Esophagus squamous epithelium (tissue), 5 donors: ENCODE measurements at places on chromosomes 1 and 21.

DNA sequence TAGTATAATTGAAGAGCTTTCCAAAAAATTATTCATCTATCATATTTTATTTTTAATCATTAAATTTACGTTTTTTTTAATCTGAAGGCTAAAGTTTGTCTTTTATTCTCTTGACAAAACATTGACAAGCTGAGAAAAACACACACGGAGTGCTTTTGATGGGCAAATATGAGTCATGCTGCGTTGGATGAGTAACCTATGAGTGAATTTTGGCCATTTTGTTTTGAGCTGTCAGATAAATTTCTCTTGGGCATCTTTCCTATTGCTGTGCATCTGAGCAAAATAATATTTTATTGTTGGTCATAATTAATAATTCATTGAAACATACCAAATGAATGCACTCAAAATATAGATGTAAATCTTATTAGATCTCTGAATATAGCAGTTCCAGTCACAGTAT lies 1144.1 kb upstream of the ADGRL2 start:
- no peak for DNase-seq

DNA sequence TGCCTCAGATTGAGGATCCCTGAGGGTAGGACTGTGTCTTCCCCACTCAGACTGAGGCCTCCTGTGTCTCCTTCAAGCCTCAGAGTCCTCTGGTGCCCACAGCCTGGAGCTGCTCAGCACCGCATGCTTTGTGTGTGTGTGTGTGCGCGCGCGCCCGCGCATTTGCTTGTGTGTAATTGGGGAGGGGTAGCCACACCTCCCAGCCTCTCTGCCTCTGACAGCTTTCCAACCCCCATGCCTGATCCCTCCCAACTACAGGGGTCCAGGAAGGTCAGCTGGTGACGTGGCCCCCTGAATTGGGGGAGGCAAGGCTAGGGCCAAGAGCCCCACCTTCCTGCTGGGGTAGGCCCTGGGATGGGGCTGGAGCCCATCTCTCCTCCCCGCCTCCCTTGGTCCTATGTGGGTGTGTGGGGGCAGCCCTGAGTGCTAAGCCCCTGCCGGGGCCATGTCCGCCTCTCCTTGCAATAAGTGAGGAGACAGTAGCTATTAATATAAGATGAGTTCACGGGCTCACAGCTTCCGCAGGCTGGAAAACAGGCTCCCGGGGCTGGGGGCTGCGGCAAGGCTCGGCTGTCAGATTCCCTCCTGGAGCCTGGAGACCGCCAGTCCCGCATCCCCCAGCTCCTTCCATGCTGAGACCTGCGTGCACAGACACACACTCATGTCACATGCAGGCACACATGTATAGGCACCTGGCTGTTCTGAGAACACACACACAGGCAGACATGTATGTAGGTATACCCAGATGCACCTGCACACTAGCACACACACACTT lies 7.0 kb downstream of the GPR3 start:
- DNase-seq: no peak

- DNase-seq: no peak
Observed at GRCh38 chr1:109634292-109634691, 14.7 kb downstream of the AMPD2 start.

DNA sequence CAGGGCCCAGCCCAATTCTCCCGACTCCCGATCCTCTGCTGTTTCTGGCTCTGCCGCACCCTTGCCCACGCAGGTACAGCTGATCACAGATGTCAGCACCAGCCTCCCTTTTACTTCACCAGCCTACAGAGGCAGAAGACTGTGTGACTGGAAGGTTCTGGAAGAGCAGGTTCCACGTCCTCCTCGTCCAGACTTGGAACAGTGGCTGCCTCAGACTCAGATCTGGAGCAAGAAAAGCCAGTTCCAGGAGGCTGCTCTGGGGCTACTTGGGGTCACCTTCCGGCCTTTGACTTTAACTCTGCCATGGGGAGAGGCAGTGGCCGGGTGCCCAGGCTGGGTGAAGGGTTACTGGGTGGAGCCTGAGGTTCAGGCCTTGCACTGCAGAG lies 16.1 kb upstream of the KLHDC7A start:
- no peak for DNase-seq

- no peak for DNase-seq
Observed at GRCh38 chr1:230108580-230108979, 41.5 kb downstream of the GALNT2 start.

DNA sequence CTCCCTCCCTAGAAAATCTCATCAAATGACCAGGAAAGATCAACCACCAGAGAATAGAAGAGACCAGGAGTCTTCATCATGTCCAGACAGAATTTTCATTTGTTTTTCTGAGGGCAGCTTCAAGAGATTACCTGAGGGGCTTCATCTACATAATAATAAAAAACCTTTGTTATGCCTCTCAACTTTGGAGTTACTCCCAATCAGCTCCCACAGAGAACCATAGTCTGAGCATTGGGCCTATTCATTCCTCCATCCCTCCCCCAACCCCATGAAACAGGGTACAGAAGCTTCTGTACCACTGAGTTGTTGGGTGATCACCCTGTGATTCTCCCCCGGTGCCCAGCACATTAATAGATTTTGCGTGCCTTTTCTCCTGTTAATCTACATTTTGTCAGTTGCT lies 53.3 kb upstream of the PRRC2C start:
- no peak for DNase-seq

DNA sequence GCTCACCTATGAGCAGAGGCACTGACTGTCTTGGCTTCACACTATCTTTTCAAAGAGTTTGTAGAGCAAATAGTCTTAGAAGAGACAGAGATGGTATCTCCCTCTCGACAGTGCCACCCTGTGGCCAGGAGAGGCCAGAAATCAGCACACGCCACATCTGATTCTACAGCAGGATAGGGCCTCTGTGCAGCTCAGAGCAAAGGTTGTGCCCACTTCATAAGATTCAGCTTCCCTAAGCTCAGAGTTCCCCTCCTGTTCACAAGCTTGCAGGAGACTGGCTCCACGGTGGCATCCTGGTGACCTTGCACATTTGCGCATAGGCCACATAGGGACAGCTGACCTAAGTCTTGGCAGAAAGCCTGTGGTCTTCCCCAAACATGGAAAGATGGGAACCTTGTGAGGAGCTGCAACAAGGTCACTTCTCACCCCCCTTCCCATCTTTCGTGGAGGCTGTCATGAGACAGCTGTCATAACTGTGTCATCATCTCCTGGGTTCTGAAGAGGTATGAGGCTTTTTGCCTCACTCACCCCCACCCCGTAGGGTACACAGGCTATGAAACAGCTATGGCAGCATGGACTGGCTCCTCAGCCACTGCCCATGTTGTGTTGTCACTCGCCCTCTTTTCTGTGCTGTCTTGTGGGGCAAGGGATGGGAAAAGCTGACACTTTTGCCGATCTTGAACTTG lies 3.0 kb downstream of the ITLN2 start:
- no peak for DNase-seq

DNA sequence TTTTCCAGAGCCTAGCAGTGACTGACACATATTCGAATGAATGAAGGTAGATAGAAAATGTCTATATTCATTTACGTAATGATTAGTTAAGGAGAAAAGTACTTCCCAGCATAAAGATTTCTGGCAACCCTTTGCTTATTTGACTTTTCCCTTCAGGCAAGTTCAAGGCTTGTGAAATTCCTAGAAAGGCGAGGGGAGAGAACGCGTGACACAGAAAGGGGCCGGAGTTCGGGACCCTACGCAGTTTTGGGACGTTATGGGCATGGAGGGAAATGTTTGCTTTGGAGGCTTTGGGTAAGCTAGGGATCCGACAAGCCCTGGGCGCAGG lies 472 bp upstream of the USP25 start:
- DNase-seq: no peak

- DNase-seq: no peak
Observed at GRCh38 chr21:34570313-34570712, 44.6 kb downstream of the RCAN1 start.

DNA sequence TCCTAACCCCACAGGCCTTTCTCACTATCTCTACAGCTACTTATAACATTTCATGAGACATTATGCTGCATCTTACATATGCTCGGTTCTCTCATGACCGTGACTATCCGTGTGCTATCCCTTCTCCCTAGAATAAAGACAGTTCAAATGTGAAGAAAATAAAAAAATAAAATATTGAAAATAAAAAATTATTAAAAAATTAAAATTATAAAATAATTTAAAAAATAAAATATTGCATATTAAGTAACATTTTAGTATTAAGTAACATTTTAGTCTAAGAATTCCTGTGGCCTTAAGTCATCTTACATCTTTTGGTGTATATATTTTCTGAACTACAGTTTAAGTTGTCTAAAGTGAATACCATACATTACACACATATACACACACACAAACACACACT lies 415.5 kb downstream of the DPYD start:
- no peak for DNase-seq

DNA sequence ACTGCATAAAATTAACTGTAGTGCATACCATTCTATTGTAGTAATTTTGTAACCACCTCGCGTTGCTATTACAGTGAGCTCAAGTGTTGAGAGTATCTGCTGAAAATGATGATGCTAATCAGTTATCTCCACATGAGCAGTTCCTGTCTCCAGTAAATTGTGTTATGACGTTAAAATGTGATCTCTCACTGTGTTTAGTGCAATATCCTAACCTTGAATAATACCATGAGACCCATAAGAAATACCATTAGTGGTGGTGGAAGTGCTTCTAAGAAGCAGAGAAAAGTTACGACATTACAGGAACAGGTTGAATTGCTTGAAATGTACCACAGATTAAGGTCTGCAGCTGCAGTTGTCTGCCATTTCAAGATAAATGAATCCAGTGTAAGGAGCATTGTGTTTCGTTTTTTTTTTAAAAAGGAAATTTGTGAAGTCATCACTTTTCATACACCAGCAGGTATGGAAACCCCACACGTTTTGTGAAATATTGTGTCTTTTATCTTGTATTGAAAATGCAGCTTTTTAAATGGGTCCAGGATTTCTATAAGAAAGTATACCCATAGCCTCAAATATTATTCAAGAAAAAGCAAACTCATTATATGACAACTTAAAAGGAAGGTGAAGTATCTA lies 72.5 kb downstream of the ANGPTL1 start:
- DNase-seq: no peak

- no peak for DNase-seq
Observed at GRCh38 chr1:244165701-244166100, 114.6 kb downstream of the ZBTB18 start.

- no peak for DNase-seq
Observed at GRCh38 chr1:3692598-3692997, 40.3 kb downstream of the TP73 start.

DNA sequence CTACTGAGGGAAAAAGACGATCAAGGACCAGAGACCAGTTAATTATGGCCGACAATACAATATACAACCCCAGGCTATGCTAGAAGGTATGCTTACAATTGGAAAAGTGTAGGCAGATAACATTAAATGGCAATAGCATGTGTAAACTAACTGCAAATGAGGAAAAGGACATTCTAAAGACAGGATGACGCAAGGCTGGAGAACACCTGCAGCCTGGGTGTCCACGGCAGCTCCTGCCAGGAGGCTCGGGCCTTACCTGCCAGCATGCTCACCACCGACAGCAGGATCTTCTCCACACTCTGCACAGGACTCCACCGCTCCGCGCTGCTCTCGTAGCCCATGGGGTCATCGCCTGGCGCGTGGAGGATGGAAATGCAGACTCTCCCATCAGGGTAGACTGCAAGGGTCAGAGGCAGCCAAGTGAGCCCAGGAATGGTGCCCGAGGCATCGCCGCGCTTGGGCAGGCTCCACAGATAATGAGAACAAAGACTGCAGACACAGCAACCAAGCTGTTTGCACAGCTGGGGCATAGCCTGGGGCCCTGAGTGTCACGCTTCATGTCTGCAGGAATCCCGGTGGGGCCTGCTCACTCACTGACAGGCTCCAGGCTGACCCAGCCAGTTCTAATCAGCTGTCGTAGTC lies 28.2 kb downstream of the UBE2G2 start:
- no peak for DNase-seq

DNA sequence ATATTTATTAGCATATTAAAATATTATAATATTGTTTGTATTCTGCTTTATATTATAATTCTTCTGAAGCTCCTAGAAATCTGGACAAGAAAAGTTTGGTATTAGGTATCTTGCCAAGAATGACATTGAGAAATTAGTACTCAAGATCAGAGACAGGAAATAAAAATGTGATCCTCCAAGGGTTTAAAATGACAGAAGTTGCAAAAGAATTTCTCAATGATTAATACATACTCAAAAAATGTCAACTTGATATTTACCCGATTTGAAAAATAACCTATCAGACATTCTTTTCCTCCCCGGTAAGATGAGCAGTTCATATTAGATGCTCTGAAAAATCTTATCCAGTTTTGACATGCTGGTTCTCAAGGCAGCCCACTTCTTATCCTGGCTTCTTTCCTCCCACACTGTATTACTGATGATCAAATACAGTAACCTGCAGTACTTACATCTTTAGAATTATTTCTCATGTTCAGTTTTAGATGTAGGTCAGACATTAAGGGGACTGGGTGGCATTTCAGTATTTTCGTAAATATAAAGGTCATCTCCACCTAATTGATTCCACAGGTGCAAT lies 55.3 kb downstream of the CACHD1 start:
- DNase-seq: no peak

- DNase-seq: no peak
Observed at GRCh38 chr1:187390215-187390818, 561.6 kb downstream of the PLA2G4A start.

DNA sequence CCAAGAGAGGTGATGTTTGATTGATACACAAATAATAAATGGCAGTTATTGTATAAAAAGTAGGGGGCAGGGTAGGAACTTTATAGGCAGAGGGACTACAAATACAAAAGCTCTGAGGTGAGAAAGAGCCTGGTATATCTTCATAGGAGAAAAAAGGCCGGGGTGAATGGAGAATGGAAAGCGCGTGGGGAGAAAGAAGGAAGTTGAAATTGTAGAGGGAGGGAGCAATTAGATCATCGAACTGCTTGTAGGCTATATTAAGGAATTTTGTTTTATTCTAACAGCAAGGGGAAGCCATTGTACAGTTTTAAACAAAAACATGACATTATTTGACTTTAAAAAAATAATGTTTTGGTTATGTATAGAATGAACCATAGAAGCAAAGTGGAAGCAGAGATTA lies 147.4 kb downstream of the PDE4B start:
- no peak for DNase-seq

DNA sequence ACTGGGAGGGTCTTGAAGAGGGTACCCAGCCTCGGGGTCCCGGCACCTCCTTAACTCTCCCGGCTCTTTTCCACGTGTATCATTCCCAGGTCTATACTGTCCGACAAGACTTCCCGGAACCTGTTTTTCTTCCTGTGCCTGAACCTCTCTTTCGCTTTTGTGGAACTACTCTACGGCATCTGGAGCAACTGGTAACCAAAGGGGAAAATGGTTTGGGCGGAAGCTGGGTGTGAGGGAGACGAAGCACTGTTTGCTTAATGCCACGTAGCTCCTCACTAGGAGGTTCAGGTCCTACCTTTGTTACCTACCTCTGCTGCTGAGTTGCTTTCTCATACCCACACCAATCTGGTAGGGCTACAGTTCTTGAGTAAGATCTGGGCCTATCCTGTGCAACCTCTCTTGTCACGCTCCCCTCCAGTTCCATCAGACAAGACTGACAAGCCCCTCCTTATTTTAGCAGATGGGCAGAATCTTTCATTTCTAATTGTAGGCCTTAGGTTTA lies 642 bp downstream of the SLC30A7 start:
- peak; percentile 6 for DNase-seq
